ENCODE measurements at places on chromosomes 6 and 20. TPM values are rescaled to one million over a fixed set of nuclear protein-coding genes. Genes with fewer than 3 reads are reported as not detected.

- DNase-seq, result no peak
Observed at GRCh38 chr6:135114355-135115145, 59.9 kb upstream of the HBS1L start.

- DNase-seq, result no peak
Observed at GRCh38 chr20:38880952-38881735, 45.1 kb upstream of the FAM83D start.

GRCh38 chr20:64115171-64115911, 8.0 kb upstream of the NPBWR2 start:
- no peak for DNase-seq

DUSP15 gene
- 20.1 TPM for polyA plus RNA-seq

GRCh38 chr6:37038292-37039198, 33.1 kb downstream of the FGD2 start:
- no peak for DNase-seq

GRCh38 chr6:161130967-161131766, 139.6 kb downstream of the MAP3K4 start:
- DNase-seq, result no peak

- DNase-seq, result no peak
Observed at GRCh38 chr6:56571605-56572004, 71.1 kb downstream of the DST start.

RAMACL gene
- 0.35 TPM for polyA plus RNA-seq

GRCh38 chr20:41299899-41300298, 17.6 kb downstream of the ZHX3 start:
- DNase-seq, result no peak

SULF2 gene
- 75.3 TPM for polyA plus RNA-seq

AURKA gene
- 16.6 TPM for polyA plus RNA-seq

DNA sequence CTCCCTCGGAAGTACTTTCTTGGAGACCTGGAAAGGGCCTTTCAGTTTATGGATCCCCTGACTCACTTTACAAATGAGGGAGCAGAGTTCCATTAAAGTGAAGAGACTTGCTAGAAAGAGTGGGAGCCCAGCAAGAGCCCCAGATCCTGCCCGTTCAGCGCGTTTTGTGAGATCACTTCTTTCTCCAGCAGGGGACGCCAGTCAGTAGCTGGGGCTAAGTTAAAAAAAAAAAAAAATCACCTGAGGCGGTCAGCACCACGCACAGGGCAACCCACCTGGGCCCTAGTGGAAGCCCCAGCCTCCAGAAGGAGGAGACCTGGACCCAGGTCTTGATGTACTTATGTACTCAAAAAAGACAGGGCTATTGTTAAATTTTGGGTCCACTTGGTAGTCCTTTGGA, 274.5 kb upstream of the RNF24 start:
- no peak for DNase-seq

DNA sequence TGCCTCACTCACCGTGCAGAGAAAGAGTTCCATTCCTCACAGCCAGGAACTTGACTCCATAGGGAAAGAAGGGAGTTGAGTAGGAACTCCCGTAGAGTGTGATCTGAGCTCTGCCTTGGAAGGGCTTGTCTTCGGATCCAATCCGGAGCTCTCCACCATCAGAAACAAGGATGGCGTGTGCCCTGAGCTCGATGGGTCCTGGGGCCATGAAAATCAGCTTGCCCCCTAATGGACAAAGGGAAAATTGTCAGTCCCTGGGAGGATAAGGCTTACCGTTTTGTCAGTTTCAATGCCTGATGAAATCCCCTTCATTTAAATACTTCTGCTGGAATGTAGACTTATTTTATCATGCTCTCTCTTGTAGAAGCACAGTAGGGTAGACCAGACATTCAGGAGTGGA, 153.3 kb downstream of the PKHD1 start:
- no peak for DNase-seq

All from right renal pelvis (tissue), 4 donors.